Left renal cortex interstitium (tissue), 4 donors: ENCODE measurements at places on chromosomes 5 and 9.

DNA sequence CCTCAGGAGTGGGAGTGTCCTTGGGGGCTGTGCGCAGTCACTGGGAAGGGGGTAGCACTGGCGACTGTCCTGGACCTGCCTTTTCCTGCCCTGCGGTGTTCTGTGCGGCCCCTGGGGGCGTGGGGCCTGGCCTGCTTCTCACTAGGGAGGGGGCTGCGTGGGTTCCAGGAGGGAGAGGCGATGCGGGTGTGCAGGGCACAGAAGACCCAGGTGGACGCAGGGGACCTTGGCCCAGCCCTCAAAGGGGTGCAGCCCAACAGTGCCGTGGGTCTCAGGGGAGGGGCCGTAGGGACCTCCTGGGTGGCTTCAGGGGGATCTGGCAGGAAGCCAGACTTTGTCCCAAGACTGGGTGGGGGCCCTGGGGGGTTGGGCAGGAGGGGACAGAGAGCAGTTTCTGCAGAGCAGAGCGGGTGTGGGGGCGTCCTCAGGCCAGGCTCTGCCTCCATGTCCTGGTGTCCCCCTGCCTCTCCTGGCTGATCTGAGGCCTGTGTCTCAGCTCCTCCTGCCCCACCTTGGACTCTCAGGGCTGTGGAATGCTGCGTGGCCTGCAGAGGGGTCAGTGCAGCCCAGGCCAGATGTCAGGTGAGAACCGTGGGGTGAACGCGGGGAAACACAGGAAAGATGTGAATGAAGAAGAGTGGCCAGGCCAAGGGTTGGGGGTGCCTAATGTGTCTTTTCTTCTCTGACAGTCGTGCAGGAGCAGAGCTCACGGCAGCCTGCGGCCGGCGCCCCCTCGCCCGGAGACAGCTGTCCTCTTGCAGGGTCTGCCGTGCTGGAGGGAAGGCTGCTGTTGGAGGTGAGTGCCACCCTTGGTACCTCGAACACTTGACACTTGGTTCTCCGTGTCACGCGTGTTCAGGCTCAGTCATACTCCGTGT lies 54.6 kb downstream of the AHRR start:
- no peak for DNase-seq

GRCh38 chr9:120514405-120514804 lies 65.6 kb downstream of the CDK5RAP2 start:
- DNase-seq, result no peak

DNA sequence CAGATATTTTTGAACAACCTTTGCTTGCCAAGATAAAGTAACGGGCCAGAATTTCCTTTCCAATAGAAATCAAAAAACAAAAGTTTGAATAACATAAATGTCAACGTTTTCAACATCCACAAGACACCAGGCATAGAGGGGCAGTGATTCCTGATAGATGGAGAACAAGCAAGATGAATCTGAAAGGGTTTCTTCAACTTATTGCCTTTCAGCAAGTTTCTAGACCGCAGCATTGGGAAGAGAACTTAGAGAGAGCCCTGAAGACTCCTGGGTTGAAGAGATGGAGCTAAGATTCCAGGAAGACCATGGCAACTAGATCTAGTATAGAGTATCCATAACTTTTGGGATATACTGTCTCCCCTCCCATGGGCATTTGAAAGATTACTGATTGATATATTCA lies 751.4 kb upstream of the CTNND2 start:
- no peak for DNase-seq

DNA sequence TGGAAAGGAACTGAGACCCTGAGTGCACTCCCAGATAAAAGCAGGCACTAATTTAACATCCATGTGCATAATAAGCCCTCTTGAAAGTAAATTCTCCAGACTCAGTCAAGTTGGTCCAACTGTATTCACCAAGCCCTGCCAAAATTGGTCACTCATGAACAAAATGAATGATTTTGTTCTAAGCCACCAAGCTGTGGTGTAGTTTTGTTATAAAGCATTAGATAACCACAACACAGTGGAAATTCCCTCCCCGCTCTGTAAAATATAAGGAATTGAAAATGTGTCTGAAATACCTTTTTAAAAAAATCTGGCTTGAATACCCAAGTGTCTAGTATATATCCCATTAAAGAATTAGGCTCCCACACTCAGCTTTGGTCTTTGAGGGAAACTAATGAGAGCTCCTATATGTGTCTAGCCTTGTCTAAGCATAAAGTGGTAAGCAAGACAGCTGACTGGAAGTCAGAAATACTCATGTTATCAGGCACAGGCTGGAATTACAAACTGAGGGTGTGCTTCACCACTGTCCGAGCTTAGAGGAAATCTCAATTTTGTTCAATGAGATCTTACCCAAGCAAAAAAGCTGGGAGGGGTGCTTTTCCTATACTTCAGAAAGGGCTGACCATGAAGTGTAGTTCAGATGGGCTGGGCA lies 33.2 kb downstream of the IDNK start:
- DNase-seq, result no peak
